HCT116 (cell line): ENCODE measurements at places on chromosomes 16 and 17. TPM values are rescaled to one million over a fixed set of nuclear protein-coding genes. Genes with fewer than 3 reads are reported as not detected.

GRCh38 chr17:6571452-6571781, 15.1 kb upstream of the PITPNM3 start:
- H3K4me1 ChIP-seq: peaks cover 12% of the 10 kb centered on the region
- no peak overlapping the region for H3K27ac ChIP-seq
- no peaks in the 10 kb centered on the region for H3K36me3 ChIP-seq
- DNase-seq: no peak
- H3K4me3 ChIP-seq: no peak overlapping the region
- H3K27me3 ChIP-seq: no peaks in the 10 kb centered on the region

PPM1E gene
- total RNA-seq: 0.02 TPM

WDR59 gene
- total RNA-seq: 96.9 TPM

DNA sequence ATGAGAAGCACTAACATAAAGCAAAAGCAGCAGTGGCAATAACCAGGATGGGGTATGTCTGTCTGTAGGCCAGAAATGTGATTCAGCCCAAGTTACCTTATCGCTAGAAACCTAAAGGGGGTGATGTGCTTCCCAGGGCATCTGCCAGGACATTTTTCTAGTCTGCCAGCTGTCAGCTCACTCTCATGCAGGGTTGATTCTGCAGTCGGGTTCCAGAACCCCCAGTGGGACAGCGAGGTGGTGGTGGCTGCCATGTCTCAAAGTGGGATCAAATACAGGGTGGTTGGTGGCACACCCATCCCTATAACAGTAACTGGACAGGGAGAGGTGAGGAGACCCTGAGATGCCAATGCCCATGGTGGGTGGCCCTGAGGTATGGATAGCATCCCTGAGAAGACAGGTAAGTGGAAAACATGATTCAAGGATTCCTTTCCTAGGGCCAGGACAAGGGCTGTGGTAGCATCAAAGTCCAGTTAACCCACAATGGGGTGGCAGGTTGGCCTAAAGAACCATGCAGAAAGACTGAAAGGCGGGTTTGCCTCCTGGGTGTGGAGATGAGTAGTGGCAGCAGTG, 84.3 kb downstream of the TNFRSF13B start:
- DNase-seq: no peak
- H3K36me3 ChIP-seq: no peaks in the 10 kb centered on the region
- no peak overlapping the region for H3K27ac ChIP-seq
- H3K4me1 ChIP-seq: no peaks in the 10 kb centered on the region

DNA sequence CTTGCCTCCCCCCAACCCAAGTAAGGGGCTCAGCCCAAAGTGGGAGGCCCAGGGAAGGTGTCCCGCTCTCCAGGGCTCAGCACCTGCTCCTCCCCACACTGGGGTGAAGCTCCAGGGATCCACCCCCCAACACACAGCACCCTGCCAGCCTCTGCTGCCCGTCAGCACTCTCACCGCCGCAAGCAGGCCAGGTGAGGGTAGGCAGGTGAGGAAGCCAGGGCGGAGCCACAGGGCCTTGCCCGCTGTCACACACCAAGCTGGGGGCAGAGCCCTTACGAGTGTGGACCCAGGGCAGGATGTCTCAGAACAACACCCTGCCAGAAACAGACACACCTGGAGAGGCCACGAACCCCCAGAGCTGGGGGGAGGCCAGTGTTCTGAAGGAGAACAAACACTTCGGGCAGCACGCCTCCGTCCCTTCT, 19.5 kb downstream of the PLLP start:
- no peaks in the 10 kb centered on the region for H3K36me3 ChIP-seq
- no peak for DNase-seq

- peak overlapping the region; percentile 15; the same call in 1 of the 2 replicates for H3K27ac ChIP-seq
- H3K4me1 ChIP-seq: peaks cover 45% of the 10 kb centered on the region
- no peaks in the 10 kb centered on the region for H3K27me3 ChIP-seq
Observed at GRCh38 chr16:89369266-89369895, 121.0 kb downstream of the ANKRD11 start.

- no peak overlapping the region for H3K27ac ChIP-seq
- no peaks in the 10 kb centered on the region for H3K27me3 ChIP-seq
- H3K4me1 ChIP-seq: no peaks in the 10 kb centered on the region
- DNase-seq: peak; percentile 13
- H3K36me3 ChIP-seq: no peaks in the 10 kb centered on the region
Observed at GRCh38 chr17:44636562-44636961, 19.7 kb upstream of the MEIOC start.

DNA sequence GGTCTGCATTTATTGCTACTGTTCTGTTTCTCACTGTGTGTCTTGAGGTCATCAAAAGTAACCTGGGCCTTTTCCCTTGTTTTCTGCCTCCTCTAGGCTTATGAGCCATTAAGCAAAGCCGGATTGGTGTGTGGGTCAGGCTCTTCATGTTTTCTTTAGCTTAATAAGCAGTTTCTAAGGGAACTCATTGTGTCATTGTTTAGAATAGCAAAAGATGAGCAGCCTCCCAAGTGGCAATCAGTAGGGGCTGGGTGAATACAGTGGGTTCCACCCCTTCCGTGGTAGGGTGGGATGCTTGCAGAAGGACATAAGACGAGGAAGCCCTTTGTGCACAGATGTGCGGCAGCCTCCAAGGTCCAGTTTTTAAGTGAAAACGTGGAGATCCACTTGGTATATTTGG, 34.5 kb downstream of the ABCC1 start:
- no peaks in the 10 kb centered on the region for H3K27me3 ChIP-seq
- H3K36me3 ChIP-seq: no peaks in the 10 kb centered on the region
- no peak overlapping the region for H3K4me3 ChIP-seq

DNA sequence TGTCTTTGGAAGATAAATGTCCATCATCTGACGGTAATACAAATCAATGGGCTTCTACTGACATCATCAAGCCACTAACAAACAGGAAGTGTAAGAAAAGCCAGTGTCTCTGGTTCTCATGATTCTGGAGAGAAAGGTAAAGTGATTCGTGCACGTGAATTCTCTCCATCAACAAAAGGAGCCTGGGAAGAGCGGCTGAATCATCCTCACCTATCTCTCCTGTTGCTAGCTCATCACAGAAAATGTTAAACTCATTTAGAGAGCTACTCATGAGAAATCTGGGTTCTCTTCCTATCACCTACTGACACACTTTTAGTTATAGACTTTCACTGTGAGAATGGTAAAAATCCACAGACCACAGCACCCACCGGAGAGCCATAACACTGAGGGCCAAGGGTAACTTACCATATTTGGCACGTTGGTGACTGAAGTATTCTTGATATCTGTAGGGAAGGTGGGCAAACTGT, 70.3 kb downstream of the CREBBP start:
- no peak for DNase-seq
- H3K4me3 ChIP-seq: no peak overlapping the region
- no peaks in the 10 kb centered on the region for H3K27me3 ChIP-seq
- no peak overlapping the region for H3K27ac ChIP-seq
- H3K4me1 ChIP-seq: no peaks in the 10 kb centered on the region
- 0 out of 2 replicates have a peak, but pooled peaks cover 2% of the 10 kb centered on the region for H3K36me3 ChIP-seq

GRCh38 chr17:69367298-69367697, 40.4 kb upstream of the ABCA5 start:
- no peak overlapping the region for H3K27ac ChIP-seq
- no peaks in the 10 kb centered on the region for H3K4me1 ChIP-seq
- H3K27me3 ChIP-seq: no peaks in the 10 kb centered on the region
- no peak for DNase-seq
- H3K36me3 ChIP-seq: no peaks in the 10 kb centered on the region
- H3K4me3 ChIP-seq: no peak overlapping the region

ZFP3 gene
- total RNA-seq: 0.05 TPM

DNA sequence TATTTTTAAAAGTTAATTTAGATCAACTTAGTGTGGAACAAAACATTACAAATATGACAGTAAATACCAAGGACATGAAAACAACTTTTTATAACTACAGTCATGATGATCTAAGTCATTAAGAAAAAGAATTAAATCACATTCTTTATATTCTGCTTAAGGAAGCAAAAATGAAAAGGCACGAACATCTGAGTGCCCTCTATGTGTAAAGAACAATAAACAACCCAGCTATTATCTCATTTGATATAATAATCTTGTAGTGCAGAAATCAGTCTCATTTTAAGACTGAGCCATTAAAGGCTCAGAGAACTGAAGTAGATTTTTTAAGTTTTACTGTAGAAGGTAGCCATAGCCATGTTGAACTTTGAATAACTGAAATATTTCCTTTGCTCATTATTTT, 13.4 kb downstream of the MYO1D start:
- H3K27me3 ChIP-seq: no peaks in the 10 kb centered on the region
- H3K4me3 ChIP-seq: no peak overlapping the region
- H3K36me3 ChIP-seq: no peaks in the 10 kb centered on the region
- no peak overlapping the region for H3K27ac ChIP-seq
- H3K4me1 ChIP-seq: no peaks in the 10 kb centered on the region

SPNS3 gene
- total RNA-seq: 0.37 TPM

GRCh38 chr17:20085283-20085845, 76.2 kb downstream of the SPECC1 start:
- H3K27ac ChIP-seq: no peak overlapping the region
- no peaks in the 10 kb centered on the region for H3K27me3 ChIP-seq
- H3K4me1 ChIP-seq: no peaks in the 10 kb centered on the region
- no peak for DNase-seq
- no peaks in the 10 kb centered on the region for H3K36me3 ChIP-seq

- no peaks in the 10 kb centered on the region for H3K27me3 ChIP-seq
- no peak overlapping the region for H3K4me3 ChIP-seq
- H3K27ac ChIP-seq: no peak overlapping the region
- no peak for DNase-seq
Observed at GRCh38 chr17:40568074-40568836, 3.0 kb upstream of the CCR7 start.

DNA sequence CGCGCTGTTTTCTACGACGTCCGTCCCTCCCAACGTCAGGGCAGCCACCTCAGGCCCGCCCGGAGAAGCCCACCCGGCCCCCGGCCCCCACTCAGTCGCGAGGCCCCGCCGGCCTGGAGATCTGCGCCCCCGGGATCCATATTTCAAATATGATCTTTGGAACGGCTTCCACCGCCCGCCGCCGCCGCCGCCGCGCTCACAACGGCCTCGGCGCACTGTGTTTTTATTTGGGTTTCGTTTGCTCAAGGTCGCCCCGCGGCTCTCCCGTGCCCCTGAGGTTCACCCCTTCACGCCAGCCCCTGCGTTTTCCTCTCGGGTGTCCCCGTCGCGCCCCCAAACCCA, 4.2 kb upstream of the CBX4 start:
- H3K27me3 ChIP-seq: no peaks in the 10 kb centered on the region
- no peak overlapping the region for H3K27ac ChIP-seq
- H3K4me1 ChIP-seq: peaks cover 20% of the 10 kb centered on the region
- DNase-seq: no peak

MKS1 gene
- total RNA-seq: 29.8 TPM

KRTAP4-8 gene
- not detected for total RNA-seq

- H3K27me3 ChIP-seq: no peaks in the 10 kb centered on the region
- no peak within 1 kb of the TSS for H3K4me3 ChIP-seq
- DNase-seq: no peak
- H3K4me1 ChIP-seq: peaks cover 10% of the 10 kb centered on the region; the same call in 1 of the 2 replicates
Observed at GRCh38 chr17:79730769-79731483, at the start of gene ENPP7. Gene ENPP7, plus strand, starts transcription at chr17:79730943. Its CDS starts 197 bp downstream, at chr17:79731140.

GRCh38 chr17:14459955-14460354, 159.1 kb downstream of the HS3ST3B1 start:
- no peaks in the 10 kb centered on the region for H3K27me3 ChIP-seq
- no peaks in the 10 kb centered on the region for H3K36me3 ChIP-seq
- no peak overlapping the region for H3K27ac ChIP-seq
- DNase-seq: no peak
- no peak overlapping the region for H3K4me3 ChIP-seq

HEATR9 gene
- total RNA-seq: not detected

DNA sequence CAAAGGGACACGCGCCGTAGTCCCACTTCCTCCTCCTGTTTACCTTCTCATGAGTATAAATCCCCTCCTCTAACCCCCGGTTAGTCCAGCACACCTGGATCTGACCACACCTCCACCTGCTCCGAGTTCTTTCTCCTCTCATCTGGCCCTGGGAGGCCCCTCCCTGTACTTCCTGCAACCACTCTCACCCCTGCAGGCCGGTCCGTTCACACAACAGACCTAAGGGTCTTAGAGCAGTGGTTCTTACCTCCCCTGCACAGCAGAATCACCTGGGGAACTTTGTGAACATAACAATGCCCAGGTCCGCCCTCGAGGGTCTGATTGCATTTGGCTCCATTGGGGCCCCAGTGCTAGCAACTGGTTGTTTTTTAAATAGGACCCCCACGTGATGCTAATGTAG, 24.8 kb downstream of the TMEM114 start:
- H3K36me3 ChIP-seq: no peaks in the 10 kb centered on the region
- no peak for DNase-seq
- no peak overlapping the region for H3K4me3 ChIP-seq

DNA sequence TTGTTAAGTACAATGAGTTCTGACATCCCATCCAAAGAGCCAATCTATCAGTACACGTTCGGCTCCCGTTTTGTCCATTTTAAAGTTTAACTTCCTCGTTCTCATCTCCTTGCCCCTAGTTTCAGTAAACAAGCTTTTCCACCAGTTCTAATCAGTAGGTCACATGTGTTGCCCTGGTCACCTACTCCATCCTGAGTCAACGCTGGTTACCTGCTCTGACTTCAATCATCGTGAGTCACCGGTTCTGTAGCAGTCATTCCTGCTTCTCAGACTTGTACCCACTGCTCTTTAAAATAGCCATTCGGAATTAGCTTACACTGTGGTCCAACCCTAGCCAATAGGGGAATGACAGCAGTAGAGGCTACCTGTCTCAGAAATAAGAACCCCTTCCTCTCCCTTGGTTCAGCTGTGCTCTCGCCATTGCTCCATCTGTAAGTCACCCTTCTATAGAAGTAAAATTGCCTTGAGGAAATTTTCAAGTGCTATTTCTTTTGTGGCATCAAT, 191.0 kb downstream of the CPPED1 start:
- peak overlapping the region; percentile 40 for H3K4me3 ChIP-seq
- peak overlapping the region; percentile 64; the same call in 1 of the 2 replicates for H3K27ac ChIP-seq
- peaks cover 57% of the 10 kb centered on the region for H3K4me1 ChIP-seq
- H3K27me3 ChIP-seq: no peaks in the 10 kb centered on the region

DNA sequence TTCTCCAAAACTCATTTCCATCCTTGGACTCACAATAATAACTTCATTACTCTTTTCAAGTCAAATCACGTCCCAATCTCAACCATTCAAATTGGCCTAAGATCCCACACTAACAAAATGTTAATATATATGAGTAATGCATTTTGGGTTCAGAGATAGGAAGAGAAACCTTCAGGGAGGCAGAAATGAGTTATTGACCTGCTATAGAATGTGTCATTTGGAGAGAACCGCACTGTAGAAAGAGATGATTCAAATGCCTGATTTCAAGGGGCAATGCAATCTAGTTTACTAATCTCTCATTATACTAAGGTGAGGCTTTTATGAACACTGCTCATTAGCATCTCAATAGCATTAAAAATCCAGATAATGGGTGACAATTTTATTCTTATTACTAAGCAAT, 1595.0 kb upstream of the GOT2 start:
- DNase-seq: no peak
- H3K4me3 ChIP-seq: no peak overlapping the region
- no peaks in the 10 kb centered on the region for H3K27me3 ChIP-seq

- DNase-seq: no peak
- no peak overlapping the region for H3K27ac ChIP-seq
- H3K4me1 ChIP-seq: no peaks in the 10 kb centered on the region
- H3K4me3 ChIP-seq: no peak overlapping the region
- no peaks in the 10 kb centered on the region for H3K27me3 ChIP-seq
Observed at GRCh38 chr16:80680839-80681238, 123.6 kb downstream of the CDYL2 start.
